ENCODE measurements at places on chromosomes 7 and 10.

DNA sequence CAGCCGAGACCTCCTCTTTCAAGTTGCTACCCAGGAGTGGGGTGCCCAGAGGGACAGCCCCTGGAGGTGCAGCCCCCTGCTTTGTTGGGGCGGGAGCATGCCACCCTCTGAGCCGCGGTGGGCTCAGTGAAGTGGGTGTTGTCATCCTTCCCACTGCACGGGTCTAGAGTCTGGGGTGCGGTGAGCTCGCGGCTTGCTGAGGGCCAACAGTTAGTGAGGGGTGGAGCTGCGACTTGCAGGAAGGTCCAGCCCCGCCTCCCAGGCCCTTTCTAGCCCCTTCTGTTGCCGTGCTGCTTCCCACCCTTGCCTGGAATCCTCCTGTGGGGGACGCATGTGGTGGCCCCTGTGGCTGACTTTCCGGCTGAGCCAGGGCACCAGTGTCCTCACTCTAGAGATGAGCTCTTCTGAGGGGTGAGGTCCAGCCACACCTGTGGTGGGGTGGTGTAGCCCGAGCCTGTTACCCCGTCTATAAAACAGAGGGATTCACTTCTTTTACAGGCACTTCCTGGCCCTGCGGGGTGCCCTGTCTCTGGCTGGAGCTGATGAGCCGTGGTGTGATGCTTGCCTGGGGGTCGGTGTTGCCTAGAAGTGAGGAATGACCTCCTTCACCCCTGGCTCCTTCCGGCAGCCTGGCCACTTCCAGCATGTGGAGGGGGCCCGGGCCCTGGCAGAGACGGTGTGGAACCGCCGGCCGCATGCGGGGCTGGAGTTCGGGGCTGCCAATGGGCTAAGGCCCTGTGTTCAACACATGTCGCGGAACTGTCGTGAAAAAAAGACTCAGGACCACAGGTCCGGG is 127.9 kb downstream of the FAM53B start:
- DNase-seq, result no peak
- H3K4me3 ChIP-seq, result no peak overlapping the region
- peaks cover 13% of the 10 kb centered on the region for H3K36me3 ChIP-seq

- no peaks in the 10 kb centered on the region for H3K27me3 ChIP-seq
- peak overlapping the region; percentile 86 for H3K4me3 ChIP-seq
- peaks cover 25% of the 10 kb centered on the region for H3K4me1 ChIP-seq
- no peak for DNase-seq
- H3K27ac ChIP-seq, result peak overlapping the region; percentile 95
- H3K36me3 ChIP-seq, result peaks cover 9% of the 10 kb centered on the region
Observed at GRCh38 chr10:22319980-22320558, 830 bp upstream of the BMI1 start.

DNA sequence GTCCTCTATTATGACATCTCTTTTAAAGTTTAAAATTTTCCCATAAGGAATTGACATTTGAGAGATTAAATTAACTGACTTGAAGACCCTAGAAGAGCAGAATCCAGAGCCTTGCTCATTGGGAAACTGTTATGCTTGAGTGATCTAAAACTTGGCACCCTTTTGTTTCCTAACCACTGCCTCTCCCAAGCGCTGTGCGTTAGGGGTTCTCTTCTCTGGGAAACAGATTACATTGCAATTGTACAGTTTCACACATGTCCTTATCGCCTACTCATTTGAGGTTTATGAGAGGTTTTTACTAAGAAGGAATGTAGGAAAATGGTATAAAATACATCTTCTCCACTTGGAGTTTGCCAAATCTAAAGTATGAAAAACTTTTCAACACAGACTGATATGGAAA is 126.8 kb upstream of the AMPH start:
- H3K27ac ChIP-seq, result no peak overlapping the region
- no peaks in the 10 kb centered on the region for H3K27me3 ChIP-seq
- H3K4me3 ChIP-seq, result no peak overlapping the region
- H3K36me3 ChIP-seq, result peaks cover 22% of the 10 kb centered on the region
- DNase-seq, result no peak
- H3K4me1 ChIP-seq, result no peaks in the 10 kb centered on the region

DNA sequence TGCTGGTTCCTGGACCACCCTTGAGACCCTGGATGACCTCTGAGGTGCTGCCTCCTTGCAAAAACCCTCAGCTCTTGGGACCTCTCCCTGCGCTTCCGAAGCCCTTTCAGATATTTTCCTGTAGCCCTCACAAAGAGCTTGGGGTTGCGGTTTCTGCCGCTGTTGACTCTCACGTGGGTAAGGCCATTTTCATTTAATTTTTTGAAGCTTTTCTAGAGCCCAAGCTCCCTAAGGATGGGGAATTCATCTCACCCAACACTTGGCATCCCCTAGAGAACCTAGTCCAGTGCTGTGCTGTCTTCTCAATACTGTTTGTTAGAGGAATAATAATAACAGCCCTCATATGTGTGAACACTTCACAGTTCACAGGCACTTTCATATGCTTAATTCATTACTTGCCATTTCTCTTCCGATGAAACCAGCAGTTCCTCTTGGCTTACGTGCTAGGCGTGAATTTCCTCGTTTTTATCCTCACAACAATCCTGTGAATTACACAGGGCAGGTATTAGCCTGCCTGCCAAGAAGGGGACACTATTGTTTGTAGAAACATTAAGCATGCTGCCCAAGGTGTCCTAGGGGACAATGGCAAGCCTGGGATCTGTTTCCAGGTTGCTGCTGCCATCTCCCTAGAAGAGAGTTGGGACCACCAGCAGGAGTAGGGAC is 71.6 kb upstream of the CTBP2 start:
- H3K27ac ChIP-seq, result no peak overlapping the region
- H3K27me3 ChIP-seq, result peaks cover 29% of the 10 kb centered on the region

DNA sequence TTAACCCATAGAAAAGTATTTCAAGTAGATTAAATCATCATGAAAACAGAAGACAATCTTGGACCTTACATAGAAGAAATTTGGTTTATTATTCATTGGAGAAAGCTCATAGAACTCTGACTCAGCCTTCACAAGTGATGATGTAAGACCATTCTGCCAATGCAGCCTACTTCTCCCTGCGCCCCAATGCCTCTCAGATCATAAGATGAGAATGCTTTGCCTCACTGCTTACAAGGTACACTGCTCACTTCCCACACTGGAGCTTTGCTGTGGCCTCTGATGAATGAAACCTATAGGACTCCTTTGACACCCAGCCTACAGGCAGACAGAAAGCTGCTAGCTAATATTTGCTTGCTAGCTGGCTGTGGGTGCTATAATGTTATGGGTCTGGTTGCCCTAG is 569.4 kb upstream of the STEAP1 start:
- no peaks in the 10 kb centered on the region for H3K4me1 ChIP-seq
- no peak overlapping the region for H3K4me3 ChIP-seq
- no peak for DNase-seq
- no peak overlapping the region for H3K27ac ChIP-seq
- no peaks in the 10 kb centered on the region for H3K27me3 ChIP-seq

DNA sequence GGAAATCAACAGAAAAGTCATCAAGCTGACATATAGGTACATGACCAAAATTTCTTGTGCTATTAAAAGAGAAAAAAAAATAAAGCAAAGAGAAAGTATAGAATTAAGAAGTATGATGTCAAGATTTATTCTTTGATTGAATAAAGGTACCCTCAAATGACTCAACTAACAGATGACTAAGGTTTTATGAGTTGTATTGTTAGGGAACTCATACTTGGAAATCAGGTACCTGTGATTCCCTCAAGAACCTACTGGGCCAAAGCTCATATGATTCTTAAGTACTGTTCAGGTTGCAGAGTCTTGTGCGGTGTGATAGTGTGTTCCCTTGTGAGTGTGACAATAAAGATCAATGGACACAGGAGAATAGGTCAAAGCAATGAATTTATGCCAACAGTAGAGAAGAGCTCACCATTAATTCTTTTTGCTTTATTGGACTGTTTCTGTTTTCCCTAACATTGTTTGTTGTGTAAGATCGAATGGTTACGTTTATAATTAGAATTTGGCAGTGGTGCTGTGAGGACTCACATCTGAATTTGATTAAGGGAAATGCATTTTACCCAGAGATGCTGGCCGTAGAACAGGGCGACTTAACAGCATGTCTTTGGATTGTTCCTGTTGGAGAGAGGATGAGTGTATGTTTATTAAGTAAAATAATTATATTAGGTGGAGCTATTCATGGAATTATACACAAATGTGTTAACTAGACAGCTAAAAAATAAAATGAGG is 293.2 kb upstream of the SEMA3D start:
- DNase-seq, result no peak
- H3K4me3 ChIP-seq, result no peak overlapping the region
- no peaks in the 10 kb centered on the region for H3K36me3 ChIP-seq

- no peaks in the 10 kb centered on the region for H3K36me3 ChIP-seq
- DNase-seq, result no peak
- H3K4me3 ChIP-seq, result peak overlapping the region; percentile 29
- H3K27me3 ChIP-seq, result peaks cover 18% of the 10 kb centered on the region
- peaks cover 19% of the 10 kb centered on the region for H3K4me1 ChIP-seq
Observed at GRCh38 chr7:28510026-28510369, 97.7 kb downstream of the CREB5 start.

DNA sequence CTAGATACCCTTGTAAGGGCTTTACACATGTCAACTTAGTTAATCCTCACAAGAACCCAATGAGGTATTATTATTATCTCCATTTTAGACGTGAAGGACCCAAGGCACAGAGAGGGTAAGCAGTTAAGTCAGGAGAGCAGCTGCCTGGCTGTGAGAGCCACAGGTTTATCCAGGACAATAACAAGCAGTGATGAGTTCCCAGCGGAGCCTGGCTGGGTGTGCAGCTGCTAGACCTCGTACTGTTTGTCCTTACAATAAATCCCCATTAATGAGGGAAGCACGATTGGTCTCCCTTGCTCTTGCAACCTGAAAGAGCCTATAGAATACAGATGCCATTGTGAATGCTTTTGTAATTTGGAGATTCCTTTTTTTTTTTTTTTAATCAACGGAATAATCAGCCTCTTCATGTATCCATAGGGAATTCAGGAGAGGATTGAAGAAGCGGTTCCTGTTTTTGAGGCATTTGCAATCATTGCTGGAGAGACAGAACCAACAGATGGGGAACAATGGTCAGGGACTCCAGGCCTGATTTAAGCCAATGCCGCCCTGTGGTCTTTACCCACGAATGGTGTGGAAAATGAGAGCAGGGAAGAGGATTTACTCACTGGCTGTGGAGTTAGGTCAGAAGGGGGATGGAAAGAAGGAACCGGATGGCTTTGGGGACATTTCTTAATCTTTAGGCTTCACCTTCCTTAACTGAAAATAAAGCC is 12.3 kb upstream of the ASB4 start:
- H3K4me1 ChIP-seq, result peaks cover 2% of the 10 kb centered on the region
- no peak overlapping the region for H3K4me3 ChIP-seq
- H3K27me3 ChIP-seq, result peaks cover 8% of the 10 kb centered on the region
- DNase-seq, result no peak
- H3K36me3 ChIP-seq, result no peaks in the 10 kb centered on the region

GRCh38 chr10:116104210-116104932 is 168.6 kb downstream of the GFRA1 start:
- H3K27me3 ChIP-seq, result no peaks in the 10 kb centered on the region
- no peaks in the 10 kb centered on the region for H3K4me1 ChIP-seq
- DNase-seq, result no peak
- no peak overlapping the region for H3K27ac ChIP-seq
- no peaks in the 10 kb centered on the region for H3K36me3 ChIP-seq

DNA sequence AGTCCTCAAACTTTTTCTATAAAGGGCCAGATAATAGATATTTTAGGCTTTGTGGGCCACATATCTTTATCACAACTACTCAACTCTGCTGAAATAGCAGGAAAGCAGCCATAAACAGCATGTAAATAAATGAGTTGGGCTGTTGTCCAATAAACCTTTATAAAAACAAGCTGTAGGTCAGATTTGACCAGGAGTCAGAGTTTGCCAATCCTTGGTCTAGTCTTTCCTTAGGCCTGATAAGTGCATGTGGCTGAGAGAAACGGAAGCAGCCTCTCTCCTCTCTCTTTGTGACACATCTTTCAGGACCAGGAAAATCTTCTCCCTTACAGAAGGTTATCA is 724.5 kb downstream of the GRID1 start:
- no peaks in the 10 kb centered on the region for H3K4me1 ChIP-seq
- H3K27me3 ChIP-seq, result no peaks in the 10 kb centered on the region
- H3K27ac ChIP-seq, result no peak overlapping the region
- H3K4me3 ChIP-seq, result no peak overlapping the region
- no peak for DNase-seq
